ENCODE measurements at places on chromosomes 2 and 18.
A peak's percentile ranks its signal among the peaks of the same experiment; 100 is the strongest.

GRCh38 chr2:103667335-103667884 is 905.6 kb downstream of the TMEM182 start:
- no peak for DNase-seq

DNA sequence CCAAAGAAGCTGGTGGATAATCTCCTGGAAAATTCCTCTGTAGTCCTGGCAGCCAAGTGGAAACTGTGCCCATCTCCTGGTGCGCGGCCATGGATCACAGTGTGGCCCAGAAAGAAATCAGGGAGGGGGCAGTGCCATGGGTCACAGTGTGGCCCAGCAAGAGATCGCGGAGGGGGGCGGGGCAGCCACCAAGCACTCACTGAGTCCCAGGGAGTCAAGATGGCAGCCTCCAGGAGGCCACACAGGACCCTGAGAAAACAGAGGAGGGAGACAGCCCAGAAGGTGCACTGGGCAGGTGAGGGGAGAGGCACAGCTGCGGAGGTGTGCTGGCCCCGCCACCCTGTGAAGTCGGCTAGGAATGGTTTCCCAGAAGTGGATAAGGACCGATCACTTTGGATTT is 8.1 kb upstream of the ATP6V1B1 start:
- no peak for DNase-seq

- no peak for DNase-seq
Measured at GRCh38 chr2:28273751-28274150, 118.9 kb upstream of the FOSL2 start.

DNA sequence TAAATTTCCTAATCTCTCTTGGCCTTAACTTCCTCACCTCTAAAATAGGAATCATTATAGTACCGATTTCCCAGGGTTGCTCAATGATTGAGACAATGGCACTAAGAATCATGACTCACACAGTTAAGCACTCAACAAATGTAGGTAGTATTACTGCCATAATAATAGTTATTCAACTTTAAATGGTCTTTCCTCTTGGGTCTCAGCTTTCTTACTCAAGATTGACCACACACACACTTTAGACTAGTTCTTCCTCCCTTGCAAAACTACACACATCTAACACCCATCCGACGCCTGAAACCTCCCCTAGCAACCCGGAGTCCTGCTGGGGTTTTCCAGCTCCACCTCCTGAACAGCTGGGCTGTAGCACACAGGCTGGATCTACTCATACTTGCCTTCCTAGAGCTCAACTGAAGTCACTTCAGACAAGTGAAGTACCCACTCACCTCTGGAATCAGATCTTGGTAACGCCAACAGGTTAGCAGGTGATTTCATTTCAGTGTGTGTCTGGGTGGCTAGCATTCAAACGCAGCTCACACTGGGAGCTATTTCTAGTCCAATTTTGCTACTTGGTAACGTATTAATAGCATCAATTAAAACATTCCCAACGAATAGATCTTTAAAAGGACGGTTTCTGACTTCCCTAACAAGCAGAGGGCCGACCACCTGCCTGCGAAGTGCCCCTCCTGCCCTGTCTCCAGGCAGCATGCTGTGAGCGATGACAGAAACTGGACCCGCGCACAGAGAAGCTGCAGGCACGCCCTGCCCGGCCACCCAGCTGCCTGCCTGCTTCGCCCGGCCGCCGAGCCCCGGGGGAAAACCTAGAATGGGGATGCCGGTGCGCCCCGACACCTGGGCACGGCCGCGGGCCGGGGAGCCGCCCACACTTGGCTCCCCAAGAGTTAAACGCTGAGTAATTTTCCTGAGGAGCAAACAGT is 1.1 kb downstream of the UXS1 start:
- DNase-seq: no peak

- DNase-seq: no peak
Measured at GRCh38 chr2:185668710-185669109, 69.9 kb upstream of the FSIP2 start.

GRCh38 chr2:100107440-100107839 is 35.0 kb downstream of the AFF3 start:
- no peak for DNase-seq

- no peak for DNase-seq
Measured at GRCh38 chr18:9323750-9324445, 10.7 kb upstream of the TWSG1 start.

DNA sequence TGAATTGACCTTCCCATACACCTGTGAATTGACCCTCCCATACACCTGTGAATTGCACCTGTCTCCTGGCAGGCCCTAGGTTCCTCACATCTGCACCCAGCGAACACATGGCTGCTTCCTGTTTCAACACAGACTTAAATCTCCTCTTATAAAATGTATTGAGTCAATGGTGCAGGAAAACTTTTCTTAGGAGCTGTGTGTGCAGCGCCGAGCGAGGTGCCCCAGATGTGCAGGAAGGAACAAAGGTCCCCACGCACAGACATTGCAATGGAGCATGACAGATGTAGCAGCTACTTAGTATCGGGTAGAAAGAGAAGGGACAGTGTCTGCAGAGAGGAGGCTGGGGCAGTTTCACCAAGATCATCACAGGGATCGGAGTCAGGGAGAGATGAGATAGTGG is 85.5 kb upstream of the PXDN start:
- DNase-seq: no peak

- no peak for DNase-seq
Measured at GRCh38 chr2:5990086-5990485, 297.9 kb downstream of the SOX11 start.

GRCh38 chr2:79428745-79429144 is 84.1 kb upstream of the CTNNA2 start:
- no peak for DNase-seq

DNA sequence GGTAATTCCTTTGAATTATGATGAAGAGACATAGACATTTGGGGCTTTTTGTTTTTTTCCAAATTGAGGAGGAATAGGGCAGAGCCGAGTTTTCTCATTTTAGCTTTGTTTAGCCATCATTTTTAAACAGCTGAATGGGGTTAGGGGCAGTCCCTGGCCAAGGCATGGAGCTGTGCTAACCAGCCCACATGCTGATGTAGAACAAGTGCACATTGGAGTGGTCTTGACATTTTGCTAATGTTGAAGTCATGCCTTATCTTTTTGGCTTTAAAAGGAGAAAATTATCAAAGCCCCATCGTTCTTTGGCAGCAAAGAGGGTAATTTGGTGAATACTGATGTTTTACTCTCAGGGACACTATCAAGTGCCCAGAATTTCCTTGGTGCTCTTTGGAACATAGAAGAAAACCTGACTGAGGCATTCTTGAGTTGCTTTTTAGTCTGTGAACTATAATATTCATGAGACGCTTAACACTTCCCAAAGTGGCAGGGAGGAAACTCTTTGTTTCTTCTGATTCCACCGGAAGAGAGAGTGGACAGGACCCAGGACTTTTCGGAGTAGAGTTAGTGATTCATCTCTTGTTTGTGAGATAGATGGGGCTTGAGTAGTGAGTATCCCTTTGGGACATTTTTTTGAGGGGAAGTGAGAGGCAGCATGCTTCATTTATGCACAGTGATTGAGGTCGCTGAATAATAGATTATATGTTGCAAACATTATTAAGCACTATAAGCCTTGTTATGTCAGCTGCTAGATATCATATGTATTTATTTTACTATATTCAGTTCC is 45.0 kb downstream of the MTA3 start:
- DNase-seq: no peak

GRCh38 chr2:3279236-3279960 is 98.2 kb downstream of the EIPR1 start:
- no peak for DNase-seq

- DNase-seq: no peak
Measured at GRCh38 chr2:85428343-85428881, 9.9 kb downstream of the SH2D6 start.

- no peak for DNase-seq
Measured at GRCh38 chr2:143254110-143254509, 124.9 kb downstream of the ARHGAP15 start.

GRCh38 chr2:193428336-193428818 is 1233.6 kb upstream of the TMEFF2 start:
- no peak for DNase-seq

DNA sequence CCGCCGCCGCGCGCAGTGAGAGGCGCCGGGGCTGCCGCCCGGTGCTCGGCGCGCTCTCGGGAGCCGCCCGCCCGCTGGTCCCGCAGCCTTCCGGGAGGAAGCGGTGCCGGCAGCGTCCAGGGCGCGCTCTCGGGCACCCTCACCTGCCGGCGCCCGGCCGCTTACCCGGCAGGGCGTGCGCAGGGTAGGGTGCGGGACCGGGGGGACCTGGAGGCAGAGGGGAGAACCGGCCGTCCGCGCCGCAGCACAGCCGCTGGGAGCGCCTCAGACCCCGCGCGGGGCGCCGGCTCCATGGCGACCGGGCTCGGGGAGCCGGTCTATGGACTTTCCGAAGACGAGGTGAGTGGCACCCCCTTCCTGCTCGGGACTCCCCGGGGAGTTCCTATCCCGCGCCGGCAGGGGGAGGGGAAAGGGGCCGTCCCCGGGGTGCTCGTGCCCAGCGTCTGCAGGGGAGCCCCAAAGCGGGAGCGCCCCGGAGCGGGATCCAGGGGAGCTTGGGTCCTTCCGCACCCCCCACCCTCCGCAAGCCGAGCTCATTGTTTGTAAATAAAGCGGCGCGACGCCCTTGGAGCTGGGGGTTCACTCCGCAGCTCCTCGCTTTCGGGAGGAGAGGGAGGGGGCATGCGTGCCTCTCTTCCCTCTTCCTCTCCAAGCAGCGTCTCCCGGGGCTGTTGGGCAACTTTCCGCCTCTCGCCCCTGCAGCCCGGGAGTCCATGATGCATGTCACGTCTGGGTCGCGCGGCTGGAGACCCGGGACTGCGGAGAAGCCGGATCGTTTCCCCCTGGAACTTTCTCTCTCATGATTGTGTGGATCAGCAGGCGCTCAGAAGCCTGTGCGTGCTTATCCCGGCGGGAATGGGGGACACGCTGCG is 580 bp downstream of the NEDD4L start:
- DNase-seq: peak; percentile 82

GRCh38 chr2:25343187-25343825 is 1.6 kb upstream of the DNMT3A start:
- no peak for DNase-seq

- no peak for DNase-seq
Measured at GRCh38 chr2:115574667-115575066, 1132.2 kb downstream of the DPP10 start.

DNA sequence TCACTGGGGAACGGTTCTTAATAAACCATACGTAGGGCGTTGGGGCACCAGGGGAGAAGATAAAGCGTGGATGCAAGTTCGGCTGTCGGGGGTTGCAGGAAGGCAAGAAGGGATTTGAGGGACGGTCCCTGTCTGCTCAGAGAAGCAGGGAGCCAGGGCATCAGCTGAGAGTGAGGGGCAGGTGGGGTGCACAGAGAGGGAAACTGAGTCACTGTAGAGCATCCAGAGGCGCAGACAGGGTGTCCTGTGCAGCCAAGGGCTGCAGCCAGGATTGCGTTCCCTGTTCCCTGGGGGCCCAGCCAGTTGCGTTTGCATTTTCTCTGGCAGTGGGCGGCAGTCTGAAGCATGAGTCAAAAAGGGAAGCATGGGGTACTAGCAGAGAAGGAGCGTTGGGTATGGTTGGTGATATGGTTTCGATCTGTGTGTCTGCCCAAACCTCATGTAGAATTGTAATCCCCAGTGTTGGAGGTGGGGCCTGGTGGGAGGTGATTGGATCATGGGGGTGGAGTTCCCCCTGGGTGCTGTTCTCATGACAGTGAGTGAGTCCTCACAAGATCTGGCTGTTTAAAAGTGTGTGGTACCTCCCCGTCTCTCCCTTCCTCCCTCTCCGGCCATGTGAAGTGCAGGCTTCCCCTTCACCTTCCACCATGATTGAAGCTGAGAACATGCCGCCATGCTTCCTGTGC is 202.9 kb downstream of the NDUFA10 start:
- DNase-seq: no peak

DNA sequence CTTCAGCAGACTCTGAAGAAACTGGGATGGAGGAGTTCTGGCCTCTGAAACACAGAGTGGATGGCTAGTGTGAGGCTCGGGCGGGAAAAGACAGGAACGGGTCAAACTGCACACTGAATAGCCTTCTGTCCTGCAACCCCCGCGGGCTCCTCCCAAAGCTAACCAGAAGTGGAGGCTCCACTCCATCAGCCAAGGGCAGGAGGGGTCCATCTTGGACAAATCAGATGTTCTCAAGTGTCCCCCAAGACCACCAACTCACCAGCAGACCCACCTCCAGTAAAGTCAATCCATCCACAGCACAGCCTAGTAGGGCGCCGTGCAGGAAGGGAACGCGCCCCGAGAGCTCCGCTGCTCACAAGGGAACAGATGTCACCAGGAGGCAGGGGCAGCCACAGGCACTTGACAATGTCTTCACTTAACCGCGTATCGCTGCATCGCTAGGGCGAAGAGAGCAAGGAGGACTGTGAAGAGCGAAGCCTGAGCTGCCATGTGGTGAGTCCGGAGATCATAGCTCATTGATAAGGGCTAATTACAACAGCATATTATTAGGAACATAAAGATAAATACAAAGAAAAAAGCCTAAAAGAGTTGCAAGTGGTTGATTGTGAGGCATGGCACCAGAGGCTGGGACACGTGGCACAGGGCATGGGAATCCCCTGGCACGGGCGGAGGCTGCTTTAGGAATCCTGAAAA is 494.6 kb upstream of the MYT1L start:
- DNase-seq: no peak

- DNase-seq: no peak
Measured at GRCh38 chr18:3179430-3180089, 40.2 kb downstream of the MYOM1 start.

- DNase-seq: no peak
Measured at GRCh38 chr2:217986256-217986961, 16.4 kb downstream of the TNS1 start.

DNA sequence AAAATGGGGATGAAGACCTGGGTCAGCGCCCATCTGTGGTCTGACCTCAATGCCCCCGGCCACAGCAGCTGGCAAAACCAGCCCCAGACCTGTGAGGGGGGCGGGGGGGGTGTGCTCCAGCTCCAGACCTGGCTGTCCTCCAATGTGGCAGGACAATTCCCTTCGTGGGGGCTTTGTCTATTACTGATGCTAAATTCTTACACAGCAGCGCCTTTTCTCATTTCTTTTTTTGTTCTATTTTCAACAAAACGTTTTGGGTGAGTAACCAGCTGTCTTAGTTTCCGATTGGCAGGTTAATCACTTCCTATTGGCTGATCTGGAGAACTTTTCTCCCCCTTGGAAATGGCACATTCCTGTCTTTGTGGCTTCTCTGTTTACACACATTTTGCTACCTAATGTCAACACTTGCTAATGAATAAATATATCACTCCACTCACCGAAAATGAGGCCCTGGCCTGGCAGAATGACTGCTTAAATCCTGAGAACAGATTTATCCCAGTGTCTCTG is 4.4 kb downstream of the SMAD7 start:
- no peak for DNase-seq

DNA sequence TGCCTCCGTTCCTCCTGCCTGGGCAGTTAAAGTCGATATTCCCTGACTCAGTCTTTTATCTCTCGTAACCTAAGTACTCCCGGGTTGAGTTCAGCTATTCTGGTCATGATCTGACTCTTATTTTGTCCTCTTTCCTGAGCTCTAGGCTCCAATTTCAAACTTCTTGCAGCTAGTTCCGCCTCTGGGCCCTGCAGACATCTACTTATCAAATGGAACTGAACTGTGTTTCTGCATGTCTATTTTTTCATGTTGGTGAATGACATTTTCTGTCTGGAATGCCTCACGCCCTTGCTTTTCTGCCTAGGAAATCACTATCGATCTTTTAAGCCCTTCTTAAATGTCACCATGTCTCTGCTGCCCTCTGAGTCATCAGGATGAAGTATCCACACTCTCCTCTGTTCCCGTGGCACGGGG is 101.5 kb downstream of the VAPA start:
- DNase-seq: no peak

- no peak for DNase-seq
Measured at GRCh38 chr18:75154259-75154658, 54.7 kb downstream of the PTGR3 start.

GRCh38 chr18:51053814-51054213 is 23.8 kb downstream of the SMAD4 start:
- DNase-seq: no peak
